ENCODE measurements at places on chromosomes 3 and 15. TPM values are rescaled to one million over a fixed set of nuclear protein-coding genes. Genes with fewer than 3 reads are reported as not detected.

SENP8 gene
- 3.2 TPM for polyA plus RNA-seq

RYR3 gene
- 12.6 TPM for polyA plus RNA-seq

MUC13 gene
- polyA plus RNA-seq, result not detected

ARPIN gene
- 3.5 TPM for polyA plus RNA-seq

ZPLD1 gene
- not detected for polyA plus RNA-seq

MUC20 gene
- polyA plus RNA-seq, result 1.8 TPM

LCTL gene
- not detected for polyA plus RNA-seq

FBLN2 gene
- 0.30 TPM for polyA plus RNA-seq

RASGRF1 gene
- polyA plus RNA-seq, result 11.0 TPM

ZBTB47 gene
- polyA plus RNA-seq, result 4.8 TPM

AP3B2 gene
- polyA plus RNA-seq, result 81.9 TPM

MYL3 gene
- polyA plus RNA-seq, result not detected

TM6SF1 gene
- 0.16 TPM for polyA plus RNA-seq

PARP15 gene
- not detected for polyA plus RNA-seq

MFAP1 gene
- 35.8 TPM for polyA plus RNA-seq

KLF13 gene
- 26.1 TPM for polyA plus RNA-seq

MORC1 gene
- not detected for polyA plus RNA-seq

STAC gene
- 5.5 TPM for polyA plus RNA-seq

LTK gene
- polyA plus RNA-seq, result 0.28 TPM

SLC28A1 gene
- polyA plus RNA-seq, result not detected

MESP2 gene
- polyA plus RNA-seq, result not detected

ZDHHC19 gene
- polyA plus RNA-seq, result 3.8 TPM

CPLX3 gene
- polyA plus RNA-seq, result 0.27 TPM

Data from neural cell (in vitro differentiated cells).